Activated naive CD8-positive, alpha-beta T cell treated with anti-CD3 and anti-CD28 coated beads, Interleukin-2, amount 10 ng/mL, durations not matched to agents 7 days and 5 days (primary cell): ENCODE measurements at places on chromosomes 7 and 10.

- DNase-seq: no peak
These were observed 11.7 kb downstream of the ORC5 start for GRCh38 chr7:104196161-104196560.

GRCh38 chr10:14063531-14064285 lies 267.0 kb downstream of the FRMD4A start:
- no peak for DNase-seq

GRCh38 chr10:33365301-33365700 lies 30.8 kb upstream of the NRP1 start:
- DNase-seq: no peak

DNA sequence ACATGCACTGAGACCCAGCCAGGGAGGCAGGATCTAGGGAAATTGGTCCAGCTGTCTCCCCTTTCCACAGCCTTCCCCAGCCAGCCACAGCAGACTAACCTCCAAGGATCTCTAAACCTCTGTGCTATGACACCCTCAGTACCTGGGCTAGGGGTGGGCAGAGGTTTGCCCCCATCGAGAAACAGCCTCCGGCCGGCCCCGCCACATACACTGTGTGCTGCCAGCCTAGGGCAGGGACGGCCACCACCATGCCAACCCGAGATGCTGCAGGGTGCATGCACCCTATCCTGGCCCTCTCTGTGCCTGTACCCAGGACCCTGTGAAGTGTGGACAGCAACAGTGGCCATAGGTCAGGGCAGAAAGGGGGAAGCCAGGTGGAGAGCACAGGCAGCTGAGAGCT lies 58.1 kb downstream of the PARP12 start:
- no peak for DNase-seq

DNA sequence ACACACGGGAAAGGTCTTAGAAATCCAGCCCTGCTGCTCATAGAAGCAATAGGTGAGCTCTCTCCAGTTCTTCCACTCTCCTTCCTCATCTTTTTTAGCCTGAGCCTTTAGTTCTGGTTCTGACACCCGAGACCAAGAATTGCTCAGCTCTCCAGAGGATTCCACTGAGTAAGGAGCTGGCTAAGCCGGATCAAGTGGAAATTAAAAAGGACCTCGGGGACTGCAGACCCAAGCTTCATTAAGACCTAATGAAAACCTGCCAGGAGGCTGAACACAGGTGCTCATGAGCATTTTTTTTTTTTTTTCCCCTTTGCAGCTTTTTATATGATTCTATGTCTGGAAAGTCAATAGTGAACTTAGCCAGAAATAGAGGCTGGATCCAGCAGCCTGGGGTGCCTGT lies 1176.0 kb upstream of the AUTS2 start:
- no peak for DNase-seq

- no peak for DNase-seq
These were observed 256.4 kb downstream of the ABCA13 start for GRCh38 chr7:48427671-48428070.

- no peak for DNase-seq
These were observed 108.8 kb downstream of the AHR start for GRCh38 chr7:17407229-17407628.

DNA sequence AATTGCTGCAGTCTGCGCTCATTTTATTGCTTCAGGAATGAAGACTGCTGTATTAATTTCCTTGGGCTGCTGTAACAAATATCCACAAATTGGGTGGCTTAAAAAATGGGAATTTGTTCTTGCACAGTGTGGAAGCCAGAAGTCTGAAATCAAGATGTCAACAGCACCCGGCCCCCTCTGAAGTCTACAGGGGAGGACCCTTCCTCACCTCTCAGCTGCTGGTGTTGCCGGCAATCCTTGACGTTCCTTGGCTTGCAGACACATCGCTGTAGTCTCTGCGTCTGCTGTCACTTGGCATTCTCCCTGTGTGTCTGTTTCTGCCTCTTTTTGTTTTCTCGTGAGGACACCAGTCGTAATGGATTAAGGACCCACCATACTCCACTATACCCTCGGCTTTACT lies 166.2 kb downstream of the PTPN20 start:
- no peak for DNase-seq

DNA sequence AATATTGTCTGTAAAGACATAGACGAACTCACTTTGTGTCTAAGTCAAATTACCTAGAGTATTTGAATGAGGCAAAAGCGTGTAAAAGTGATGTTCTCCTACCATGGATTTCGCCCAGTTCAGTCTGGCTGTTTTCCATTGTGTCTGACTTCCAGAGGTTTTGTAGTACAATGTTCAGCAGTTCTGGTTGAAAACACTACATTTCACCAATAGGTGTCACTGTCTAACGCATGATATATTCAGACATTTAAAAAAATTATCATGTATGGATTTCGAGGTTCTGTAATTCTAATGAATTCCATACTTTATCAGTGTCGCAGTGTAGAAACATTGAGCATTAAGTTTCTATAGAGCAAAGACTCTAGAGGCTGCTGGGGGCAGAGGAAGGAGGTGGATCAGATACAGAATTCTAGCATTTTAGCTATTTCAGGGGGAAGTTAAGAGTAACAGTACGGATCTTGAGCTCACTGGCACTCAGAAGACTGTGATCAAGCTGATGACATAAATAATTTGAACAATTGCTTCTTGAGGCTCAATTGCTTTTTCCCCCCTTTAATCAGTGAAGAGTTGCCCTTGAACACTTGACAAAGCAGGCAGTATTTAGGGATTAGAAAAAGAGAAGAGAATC lies 196.9 kb upstream of the RHOBTB1 start:
- DNase-seq: no peak

DNA sequence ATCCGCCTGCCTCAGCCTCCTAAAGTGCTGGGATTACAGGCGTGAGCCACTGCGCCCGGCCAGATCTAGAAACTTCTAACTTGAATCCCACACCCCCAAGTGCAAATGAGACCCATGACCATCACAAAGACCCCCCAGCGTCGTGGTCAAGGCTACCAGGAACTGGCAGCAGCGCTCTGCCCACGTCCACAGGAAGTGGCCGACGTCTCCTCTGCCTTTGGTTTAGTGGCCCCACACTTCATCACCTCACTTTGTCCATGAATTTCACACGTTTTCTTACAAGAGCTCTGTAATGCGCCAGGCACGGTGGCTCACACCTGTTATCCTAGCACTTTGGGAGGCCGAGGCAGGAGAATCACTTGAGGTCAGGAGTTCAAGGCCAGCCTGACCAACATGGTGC lies 53.5 kb upstream of the TNRC18 start:
- no peak for DNase-seq

DNA sequence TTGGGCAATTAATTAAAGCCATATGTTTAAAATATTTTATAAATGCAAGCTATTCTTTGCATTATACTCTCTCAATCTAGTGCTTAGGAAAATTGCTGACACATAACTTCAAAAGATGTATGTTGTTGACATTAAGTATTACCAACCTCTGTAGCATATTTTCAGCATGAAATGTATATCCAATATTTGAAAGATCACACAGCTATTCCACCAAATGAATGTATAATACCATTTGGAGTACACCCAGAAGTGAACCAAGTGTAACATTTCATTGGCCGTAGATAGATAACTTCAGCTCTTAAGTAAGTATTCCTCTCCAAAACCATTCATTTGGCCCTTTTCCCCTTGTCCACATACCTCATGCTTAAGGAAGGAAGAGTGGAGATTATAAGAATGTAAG lies 104.6 kb downstream of the HECTD2 start:
- DNase-seq: no peak

- DNase-seq: peak; percentile 78
These were observed 844 bp upstream of the KAT6B start for GRCh38 chr10:74825371-74826141.

- DNase-seq: no peak
These were observed 126.1 kb downstream of the SVIL start for GRCh38 chr10:29508554-29509244.

- no peak for DNase-seq
These were observed 21.9 kb downstream of the ARHGAP22 start for GRCh38 chr10:48582970-48583369.

GRCh38 chr7:106476751-106477150 lies 184.2 kb downstream of the CCDC71L start:
- no peak for DNase-seq

DNA sequence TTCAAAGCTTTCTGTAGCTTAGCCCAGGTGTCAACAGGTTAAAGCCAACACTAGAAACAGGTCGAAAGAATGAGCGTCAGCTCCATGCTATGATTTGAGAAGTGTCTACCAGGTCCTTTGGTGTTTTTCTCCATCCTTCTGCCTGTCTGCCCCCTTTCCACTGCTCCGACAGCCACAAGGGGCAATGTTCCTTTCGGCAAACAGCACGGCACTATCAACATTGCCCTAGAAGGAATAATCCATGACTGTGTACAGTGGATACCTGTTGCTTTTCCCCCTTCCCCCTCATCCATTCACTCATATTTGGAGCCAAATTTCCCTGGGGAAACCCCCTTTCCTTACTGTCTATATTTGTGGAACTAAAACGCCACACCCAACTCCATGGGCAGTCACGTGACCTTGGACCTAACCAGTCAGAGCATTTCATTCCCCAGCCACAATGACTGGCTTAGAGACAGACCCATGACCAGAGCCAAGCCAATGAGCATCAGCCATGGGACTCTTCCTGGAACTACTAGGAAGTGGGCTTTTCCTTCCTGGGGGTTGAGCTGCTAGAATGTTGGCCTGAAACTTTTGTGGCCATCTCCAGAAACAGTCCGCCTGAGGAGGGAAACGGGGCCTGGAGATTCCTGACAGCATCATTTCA lies 51.5 kb downstream of the AFAP1L2 start:
- no peak for DNase-seq

DNA sequence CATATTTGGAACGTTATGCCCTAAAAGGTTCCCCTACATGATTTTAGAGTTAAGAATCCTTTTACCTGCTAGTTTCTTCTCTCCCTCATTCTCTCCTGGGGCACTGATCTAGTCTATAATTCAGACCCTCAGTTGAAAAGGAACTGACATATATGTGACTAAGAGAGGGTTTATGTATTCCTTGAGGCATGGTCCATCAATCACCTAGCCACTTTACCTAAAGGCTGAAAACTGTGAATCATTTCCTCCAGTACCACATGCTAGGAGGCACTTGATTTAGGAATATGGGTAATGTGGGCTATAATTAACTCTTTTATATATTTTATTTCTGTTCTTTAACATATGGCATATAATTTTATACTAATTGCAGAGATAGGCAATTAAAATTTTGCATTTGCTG lies 303.5 kb downstream of the BBS9 start:
- no peak for DNase-seq

DNA sequence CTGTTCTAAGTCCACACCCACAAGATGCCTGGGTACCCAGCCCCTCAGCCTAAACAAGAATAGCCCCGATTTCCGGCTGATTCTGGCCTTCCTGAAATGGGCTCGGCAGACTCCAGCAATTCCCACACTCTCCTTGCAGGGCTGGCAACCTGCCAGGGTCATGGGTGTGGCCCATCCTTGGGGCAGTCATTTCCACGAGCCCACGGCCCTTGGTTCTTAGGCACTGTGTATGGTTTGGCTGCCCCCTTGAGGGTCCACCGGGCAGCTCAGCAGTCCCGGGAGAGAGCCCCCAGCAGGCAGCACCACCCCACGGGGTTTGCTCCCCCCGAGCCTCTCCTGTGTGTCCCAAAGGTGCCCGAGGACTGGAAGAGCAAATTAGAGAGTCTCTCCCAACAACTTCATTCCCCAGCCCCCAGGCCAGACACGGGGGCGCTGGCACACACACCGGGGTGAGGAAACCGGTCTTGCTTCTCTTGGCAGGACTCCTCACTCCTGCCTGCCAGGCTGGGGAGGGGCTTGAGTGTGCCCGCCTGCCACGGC lies 142.2 kb downstream of the EMX2 start:
- no peak for DNase-seq

GRCh38 chr7:14999331-14999730 lies 96.8 kb upstream of the DGKB start:
- DNase-seq: no peak

DNA sequence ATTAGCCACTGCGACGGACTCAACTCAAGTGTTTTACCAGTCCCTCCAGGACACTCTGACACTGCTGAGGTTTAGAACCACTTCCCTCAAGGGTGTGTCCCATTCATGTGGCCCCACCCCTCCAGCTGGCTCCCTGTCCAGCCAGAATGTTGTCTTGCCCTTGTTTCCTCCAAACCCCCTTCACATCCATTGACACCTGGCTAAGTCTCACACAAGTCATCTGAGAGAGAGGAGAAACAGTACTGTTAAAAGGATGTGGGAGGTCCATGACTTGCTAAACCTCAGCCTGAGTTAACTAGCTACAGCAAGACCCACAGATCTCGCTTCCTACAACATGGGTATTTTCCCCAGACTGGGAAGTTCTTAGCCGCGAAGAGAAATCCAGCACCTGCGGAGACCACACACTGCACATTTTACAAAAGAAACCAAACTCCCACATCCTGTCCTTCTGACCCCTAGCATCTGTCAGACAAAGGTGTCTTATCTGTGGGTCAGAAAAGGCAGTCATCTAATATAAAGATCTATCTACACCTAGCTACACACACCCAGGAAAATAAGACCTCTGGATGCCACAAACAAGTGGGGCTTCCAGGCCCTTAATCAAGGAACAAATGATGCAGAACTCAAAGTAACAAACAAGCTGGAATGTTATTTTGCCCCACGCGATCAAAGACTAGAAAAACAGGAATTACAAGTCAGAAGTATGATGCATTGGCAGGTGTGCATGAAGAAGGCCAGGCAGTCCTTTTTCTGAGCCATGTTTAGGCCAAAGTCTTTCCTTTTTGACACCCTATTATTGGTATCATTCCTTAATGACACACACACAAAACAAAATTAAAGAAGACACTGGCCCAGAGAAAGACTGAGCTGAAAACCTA lies 13.9 kb downstream of the OSBPL3 start:
- DNase-seq: peak; percentile 44

GRCh38 chr10:126204320-126204719 lies 184.0 kb downstream of the ADAM12 start:
- DNase-seq: no peak

DNA sequence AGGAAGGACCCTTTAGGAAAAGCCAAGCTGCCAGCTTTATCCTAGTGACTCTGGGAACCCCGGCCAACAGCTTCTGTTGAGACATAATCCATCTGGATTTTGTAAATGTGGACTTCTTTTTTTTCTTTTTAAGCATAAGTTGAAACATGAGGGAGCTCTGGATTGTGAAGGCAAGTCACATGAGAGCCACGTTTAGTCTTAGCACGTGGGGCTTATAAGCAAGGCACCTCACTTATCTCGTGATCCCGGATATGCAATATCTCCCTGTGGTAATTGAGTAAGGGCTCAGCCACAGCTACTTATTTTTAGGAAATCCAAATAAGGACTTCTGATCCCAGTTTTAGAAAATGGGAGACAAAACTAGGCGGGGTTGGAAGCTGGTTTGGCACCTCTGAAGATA lies 111.2 kb upstream of the PTN start:
- DNase-seq: no peak

GRCh38 chr10:29740981-29741545 lies 106.3 kb upstream of the SVIL start:
- DNase-seq: no peak
